ENCODE measurements at places on chromosomes 1 and 21. TPM values are rescaled to one million over a fixed set of nuclear protein-coding genes. Genes with fewer than 3 reads are reported as not detected.

DNA sequence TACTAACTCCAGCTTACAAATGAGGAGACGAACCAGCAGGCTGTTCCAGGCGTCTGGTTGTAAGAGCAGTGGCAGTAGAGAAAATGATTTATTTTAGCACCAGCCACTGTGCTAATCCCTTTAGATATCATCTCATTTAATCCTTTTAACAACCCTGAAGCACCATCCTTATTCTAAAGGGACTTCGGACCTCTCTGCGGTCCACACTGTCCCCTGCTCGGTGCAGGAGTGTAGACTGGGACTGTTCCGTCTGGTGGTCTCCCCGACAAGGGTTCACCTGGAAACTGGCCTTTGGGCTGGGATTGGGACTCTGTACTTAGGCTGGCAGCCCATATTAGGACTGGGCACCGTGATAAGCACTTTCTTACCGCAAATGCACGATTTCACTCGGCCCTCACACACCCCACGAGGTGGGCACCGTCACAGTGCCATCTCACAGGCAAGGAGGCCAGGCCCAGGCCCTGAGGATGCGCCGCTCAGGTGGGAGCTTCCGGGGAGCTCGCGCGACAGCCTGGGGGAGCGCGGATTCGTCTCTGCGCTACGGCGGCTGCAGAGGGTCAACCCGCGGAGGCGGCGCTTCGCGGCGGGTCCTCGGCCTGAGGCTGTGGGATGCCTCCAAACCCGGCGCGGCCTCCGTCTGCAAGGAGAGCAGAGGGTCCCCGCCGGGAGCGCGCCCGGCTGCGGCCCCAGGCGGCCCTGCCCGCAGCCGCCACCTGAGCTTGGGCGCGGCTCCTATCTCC is 45.2 kb downstream of the ATP1A1 start:
- peak; percentile 76 for DNase-seq

DNA sequence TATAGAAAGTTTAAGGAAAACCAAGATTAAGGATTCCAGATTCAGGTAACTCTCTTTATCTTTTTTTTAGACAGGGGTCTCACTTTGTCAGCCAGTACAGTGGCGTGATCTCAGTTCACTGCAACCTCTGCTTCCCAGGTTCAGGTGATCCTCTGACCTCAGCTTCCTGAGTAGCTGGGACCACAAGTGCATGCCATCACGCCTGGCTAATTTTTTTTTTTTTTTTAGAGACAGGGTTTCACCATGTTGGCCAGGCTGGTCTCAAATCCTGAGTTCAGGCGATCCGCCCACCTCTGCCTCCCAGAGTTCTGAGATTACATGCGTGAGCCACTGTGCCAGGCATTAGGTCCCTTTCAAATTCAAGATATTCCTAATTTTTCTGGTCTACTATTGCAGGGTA is 15.9 kb downstream of the LZIC start:
- DNase-seq = no peak

GRCh38 chr1:213008564-213008963 is 7.1 kb downstream of the ANGEL2 start:
- DNase-seq = no peak

DNA sequence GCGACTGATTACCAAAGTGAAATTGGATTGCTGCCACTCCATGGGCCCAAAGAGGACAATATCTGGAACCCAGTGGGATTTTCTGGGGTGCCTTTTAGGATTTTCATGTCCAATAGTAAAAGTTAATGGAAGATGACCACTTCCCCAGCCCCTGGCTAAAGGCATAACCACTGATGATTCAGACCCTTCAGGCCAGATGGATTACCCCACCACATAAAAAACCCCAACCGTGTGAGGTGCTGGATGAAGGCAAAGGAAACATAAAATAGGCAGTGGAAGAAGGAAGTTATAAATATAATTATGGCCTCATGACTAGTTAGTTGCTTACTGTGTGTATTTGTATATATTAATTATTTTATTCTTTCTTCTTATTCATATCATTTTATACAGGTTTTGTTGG is 40.2 kb upstream of the IL10 start:
- DNase-seq = no peak

DNA sequence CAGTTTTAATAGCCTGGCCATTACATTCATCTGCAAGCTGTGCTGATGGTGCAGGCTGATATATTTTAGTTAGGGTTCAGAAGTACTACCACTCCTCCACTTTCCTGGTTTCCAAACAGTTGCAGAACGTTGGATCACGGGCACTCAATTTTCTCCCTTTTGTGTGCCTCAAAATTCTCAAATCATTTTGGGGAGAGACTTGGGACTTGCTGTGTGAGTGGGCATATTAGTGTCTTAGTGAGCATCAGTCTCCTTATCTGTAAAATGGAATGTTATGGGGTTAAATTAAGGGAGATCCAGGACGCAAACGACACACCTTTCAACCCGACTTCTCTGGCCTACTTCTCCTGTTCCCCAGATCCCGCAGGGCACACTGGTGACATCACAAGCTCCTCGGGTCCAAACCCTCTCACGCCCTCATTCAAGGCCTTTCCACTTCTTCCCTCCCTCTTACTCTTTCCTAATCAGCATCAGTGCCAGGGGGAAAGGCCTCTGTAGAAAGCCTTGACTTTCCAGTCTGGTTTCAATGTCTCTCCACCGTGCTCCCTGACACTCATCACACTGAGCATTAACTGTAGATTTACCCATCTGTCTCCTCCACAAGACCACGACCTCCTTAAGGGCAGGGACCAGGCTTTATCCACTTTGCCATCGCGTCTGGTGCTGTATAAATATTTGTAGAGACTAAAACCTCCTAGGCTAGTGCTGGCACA is 1.2 kb downstream of the PIGP start:
- DNase-seq = peak; percentile 45

- no peak for DNase-seq
These were observed 7.8 kb downstream of the DMRTA2 start for GRCh38 chr1:50415235-50416149.

DNA sequence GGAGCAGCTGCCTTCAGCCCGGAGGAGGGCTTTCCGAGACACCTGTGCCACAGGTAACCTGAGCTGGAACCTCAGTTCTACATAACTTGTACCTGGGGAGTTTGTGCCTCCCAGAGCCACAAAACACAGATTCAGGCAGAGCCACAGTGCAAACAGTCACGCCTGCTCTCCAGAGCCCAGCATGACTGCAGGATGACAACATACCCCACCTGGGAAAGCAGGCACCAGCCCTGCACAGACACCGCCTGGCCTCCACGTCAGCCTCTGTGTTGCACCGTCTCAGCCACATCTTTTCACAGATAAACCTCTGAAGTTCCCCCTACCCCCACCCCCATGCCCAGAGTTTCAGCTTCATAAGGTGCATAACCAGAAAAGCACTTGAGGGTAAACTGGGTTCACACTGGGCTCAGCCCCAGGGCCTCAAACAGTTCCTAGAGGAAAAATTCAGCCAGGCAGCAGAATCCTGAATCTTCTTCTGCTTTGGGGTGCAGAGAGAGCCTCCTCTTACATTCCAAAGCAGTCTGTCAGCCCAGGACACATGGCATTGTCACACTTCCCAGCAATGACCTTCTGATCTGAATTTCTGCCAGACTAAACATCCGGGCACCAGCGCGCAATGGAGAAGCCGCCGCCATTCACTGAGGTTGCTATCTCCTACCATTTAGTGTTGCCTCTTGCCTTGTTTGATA is 229.5 kb downstream of the TOMM20 start:
- peak; percentile 52 for DNase-seq

GRCh38 chr1:152546704-152547103 is 19.9 kb downstream of the LCE3E start:
- DNase-seq = no peak

- DNase-seq = no peak
These were observed 86.4 kb downstream of the KCNK1 start for GRCh38 chr1:233700338-233700737.

DNA sequence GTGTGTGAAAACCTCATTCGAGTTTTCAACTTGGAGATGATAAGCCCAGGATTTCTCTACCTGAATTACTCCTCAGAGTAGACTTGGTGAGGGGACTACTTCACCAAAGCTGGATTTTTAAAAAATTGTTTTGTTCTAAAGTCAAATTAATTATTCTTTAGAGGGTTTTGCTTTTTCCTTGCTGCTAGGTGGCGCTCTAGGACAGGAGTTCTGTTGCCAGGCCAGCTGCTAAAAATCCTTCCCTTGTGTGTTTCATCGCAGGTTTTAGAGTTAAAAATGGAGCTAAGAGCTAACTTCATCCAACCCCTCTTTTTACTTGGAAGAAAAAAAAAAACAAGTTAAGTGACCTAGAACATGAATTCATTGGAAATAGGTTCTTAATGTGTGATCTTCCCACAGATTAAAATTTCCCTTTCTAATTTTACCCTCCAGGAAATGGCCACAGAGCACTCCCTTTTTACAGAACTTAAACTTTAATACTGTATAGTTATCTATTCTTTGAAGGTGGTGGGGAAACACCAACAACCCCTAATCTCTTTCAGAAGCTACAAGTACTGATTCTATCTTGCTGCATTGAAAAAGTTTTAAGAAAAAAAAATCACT is 36.7 kb upstream of the FAM163A start:
- DNase-seq = peak; percentile 54

DNA sequence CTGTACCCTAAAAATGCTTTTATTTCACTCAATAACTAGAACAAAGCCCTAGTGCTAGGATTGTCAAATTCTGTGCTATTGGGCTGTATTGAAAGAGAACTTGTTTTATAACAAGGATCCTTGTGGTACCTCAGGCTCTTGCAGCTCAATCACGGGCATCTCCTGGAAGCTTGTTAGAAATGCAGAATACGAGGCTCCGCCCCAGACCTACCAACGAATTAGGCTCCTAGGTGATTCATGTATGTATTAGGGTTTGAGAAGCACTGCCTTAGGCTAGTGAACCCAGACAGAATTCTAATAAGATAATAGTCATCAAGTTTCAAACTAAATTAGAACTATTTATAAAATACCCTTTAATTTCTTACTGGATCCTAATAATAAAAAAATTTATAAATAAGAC is 45.6 kb downstream of the ZZZ3 start:
- DNase-seq = no peak

DNA sequence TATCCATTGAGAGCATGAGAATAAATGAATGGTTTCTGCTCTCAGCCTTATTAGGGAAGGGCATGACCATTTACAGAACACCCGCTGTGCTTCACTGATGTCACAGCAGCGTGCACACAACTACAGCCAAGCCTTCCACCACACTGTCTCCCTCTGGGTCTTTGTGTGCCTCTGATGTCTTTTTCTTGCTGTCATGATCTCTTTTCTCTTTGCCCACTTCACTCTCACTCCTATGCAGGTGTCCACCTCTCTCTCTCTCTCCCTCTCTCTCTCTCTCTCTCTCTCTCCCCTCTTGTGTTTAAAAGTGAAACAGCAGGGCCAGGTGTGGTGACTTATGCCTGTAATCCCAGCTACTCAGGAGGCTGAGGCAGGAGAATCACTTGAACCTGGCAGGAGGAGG is 232.5 kb upstream of the JUN start:
- DNase-seq = no peak

DNA sequence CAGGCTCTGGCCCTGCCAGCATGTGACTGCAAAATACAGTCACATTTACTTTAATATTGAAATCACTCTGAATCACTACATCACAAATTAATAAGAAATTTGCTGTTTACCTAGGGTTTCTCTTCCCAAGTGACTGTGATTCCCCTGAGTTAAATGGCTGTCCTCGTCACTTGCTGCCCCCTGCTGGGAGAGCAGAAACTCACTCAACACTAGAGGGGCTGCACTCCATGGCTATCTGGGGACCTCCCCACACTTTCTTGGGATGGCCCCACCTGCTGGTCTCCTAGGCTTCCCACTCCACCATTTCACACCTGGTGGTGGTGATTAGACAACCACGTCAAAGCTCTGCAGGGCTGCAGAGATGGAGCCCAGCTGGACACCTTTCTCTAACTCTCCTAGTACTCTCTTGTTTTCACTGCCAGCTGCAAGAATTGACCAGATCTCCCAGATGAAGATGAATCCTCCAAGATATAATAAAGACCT is 63.4 kb downstream of the CD2 start:
- peak; percentile 79 for DNase-seq

- DNase-seq = no peak
These were observed 65.0 kb upstream of the FAM20B start for GRCh38 chr1:178960482-178961240.

DNA sequence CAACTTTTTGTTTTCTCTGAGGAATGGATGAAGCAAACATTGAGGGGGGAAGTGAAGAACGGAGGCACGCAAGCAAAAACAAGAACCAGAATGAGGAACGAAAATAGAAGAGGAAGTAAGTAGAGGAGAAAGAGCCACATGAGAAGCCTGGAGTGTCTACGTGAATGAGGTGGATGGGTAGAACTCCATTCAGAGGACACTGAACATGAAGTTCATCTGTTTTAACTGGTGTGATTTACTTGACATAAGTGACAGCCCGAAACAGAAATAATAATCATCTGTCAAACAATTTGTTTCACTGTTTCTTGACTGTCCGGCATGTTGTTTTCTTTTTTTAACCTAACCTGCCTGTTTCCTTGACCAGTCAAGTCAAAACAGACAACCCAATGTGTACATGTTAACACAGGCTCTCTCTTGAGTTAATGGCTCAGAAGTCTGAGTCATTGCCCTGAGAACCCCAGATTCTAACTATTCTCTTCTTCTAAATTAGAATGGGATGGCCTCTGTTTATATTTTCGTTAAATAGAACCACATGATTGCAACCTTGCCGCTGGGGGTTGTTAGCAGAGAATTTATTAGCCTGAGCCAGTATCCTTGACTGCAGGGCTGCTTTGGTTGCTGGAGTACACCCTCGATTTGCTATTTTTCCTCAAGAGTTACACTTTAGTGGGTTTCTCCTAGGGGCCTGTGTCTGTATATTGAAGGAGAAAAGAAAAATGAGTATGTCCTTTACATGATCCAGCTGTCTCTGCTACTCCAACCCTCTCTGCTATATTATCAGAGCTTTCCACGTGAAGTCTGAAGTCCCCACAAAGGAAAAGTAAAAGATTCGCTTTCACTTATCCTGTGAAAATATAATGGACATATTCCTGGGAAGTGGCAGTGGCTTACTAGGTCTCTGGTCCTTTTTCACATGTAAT is 151.7 kb downstream of the ZC3H11B start:
- no peak for DNase-seq

GRCh38 chr1:43853161-43853921 is 80.3 kb upstream of the ARTN start:
- peak; percentile 36 for DNase-seq

- DNase-seq = no peak
These were observed 2.2 kb upstream of the CRABP2 start for GRCh38 chr1:156707417-156708217.

- no peak for DNase-seq
These were observed 271.7 kb downstream of the DUSP10 start for GRCh38 chr1:221470000-221470698.

GRCh38 chr1:55015731-55016620 is 17.2 kb downstream of the BSND start:
- no peak for DNase-seq

- DNase-seq = peak; percentile 53
These were observed 23.6 kb upstream of the PIGC start for GRCh38 chr1:172467446-172467845.

Gene ADORA1
- total RNA-seq = 1.4 TPM

Gene YIPF1
- 22.7 TPM for total RNA-seq

Gene OSCP1
- total RNA-seq = 7.3 TPM

Gene TTC13
- 17.0 TPM for total RNA-seq

Gene VWA5B1
- not detected for total RNA-seq

Gene COX20
- 55.8 TPM for total RNA-seq

Gene FYB2
- not detected for total RNA-seq

Gene PRDM16
- 0.17 TPM for total RNA-seq

Gene SLC30A2
- 0.07 TPM for total RNA-seq

Gene AP4B1
- 15.5 TPM for total RNA-seq

Gene MEX3A
- total RNA-seq = 12.9 TPM

Gene NBPF6
- 0.07 TPM for total RNA-seq

Gene PADI4
- 0.92 TPM for total RNA-seq

Gene DRAXIN
- not detected for total RNA-seq

Gene SLC16A4
- 0.29 TPM for total RNA-seq
